HFFc6 (cell line): ENCODE measurements at places on chromosomes 16 and 17.

GRCh38 chr17:2369039-2369438 lies 31.7 kb downstream of the SGSM2 start:
- H3K4me3 ChIP-seq = no peak overlapping the region
- no peaks in the 10 kb centered on the region for H3K4me1 ChIP-seq

DNA sequence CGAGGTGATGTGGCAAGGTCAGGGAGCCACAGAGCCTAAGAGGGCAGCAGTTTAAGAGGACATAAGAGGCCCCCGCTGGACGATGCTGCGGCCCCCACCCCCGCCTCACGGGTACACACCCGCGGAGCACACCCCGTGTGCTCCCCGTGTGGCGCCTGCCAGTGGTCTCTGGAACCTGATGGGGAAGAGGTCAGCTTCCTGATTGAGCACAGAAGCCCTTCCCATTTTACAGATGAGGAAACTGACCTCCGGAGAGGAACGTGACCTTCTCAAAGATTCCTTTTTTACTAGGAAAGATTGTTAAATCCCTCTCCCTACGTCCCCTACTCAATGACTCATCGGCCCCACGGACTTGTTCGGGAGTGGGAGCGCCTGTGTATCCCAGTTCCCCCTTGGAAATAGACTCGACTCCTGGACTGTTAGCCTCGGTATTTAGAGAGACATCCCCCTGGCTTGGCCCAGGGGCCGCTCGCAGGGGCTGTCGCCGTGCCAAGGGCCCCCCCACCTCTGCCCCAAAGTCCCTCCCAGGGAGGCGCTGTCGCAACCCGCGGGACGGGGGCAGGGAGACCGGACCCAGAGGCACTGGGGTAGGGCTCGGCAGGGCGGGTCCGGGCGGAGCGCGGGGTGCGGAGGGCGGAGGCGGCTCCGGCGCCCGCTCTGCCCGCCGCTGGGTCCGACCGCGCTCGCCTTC lies at the start of gene ABCC3:
Gene ABCC3, plus strand, starts transcription at position 658 of the 691 bp plus-strand sequence. CDS start 56 bp downstream, outside the sequence.
- no peaks in the 10 kb centered on the region for H3K36me3 ChIP-seq
- peak within 1 kb of the TSS; percentile 48; the same call in 1 of the 2 replicates for H3K27ac ChIP-seq
- H3K4me3 ChIP-seq = peak within 1 kb of the TSS; percentile 80
- H3K4me1 ChIP-seq = peaks cover 66% of the 10 kb centered on the region
- H3K27me3 ChIP-seq = peaks cover 7% of the 10 kb centered on the region

DNA sequence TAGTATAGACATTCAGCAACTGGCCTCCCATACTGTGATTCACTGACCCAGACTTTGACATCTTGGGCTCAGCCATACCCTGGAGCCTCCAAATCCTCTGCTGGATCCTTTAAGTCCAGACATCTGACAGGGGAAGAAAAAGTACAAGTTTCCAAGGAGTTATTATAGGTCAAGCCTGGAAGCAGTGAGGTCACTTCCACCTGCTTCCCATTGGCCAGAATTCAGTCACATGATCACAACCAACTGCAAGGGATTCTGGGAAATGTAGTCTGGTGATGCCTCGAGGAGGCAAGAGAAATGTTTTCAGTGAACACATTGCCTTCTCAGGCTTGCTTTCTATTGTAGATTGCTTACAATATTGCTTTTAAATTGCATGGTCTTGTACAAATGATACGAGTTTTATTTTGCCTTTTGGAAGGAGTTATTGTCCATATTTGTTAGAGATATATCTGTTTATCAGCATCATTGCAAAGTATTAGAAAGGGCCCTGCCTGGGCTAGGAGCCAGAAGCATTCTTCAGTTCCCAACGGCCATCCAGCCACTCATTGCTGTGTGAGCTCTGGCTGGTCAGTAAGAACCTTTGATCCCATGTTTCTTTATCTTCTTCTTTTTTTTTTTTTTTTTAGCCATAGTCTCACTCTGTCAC lies 696.9 kb downstream of the WWOX start:
- no peaks in the 10 kb centered on the region for H3K4me1 ChIP-seq
- DNase-seq = no peak
- H3K4me3 ChIP-seq = no peak overlapping the region
- no peaks in the 10 kb centered on the region for H3K36me3 ChIP-seq
- H3K27ac ChIP-seq = no peak overlapping the region
- no peaks in the 10 kb centered on the region for H3K27me3 ChIP-seq

DNA sequence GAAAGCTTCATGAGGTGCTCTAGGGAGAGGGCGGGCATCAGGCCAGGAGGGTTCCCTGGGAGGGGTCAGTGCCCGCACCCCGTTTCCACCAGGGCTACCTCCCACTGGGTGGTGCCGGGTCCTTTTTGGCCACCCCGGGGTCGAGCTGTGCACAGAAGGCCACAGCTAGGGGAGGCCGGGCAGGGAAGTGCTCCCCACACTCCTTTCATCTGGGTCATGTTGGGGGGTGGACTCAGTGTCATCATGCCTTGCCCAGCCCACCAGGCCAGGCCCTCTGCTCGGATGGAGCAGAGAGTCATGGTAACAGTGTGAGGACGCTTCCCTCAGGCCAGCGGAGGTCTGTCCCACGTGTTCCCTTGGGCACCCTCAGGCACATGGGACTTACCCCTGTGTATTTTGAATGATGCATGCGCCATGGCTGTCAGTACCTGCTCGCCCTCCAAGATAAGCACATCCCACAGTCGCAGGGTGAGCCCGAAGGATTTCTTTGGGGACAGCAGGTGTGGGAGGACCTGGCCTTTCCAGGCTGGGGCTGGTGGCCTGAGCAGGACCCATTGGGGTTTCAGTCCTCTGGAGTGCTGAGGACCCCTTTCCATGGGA lies 46.4 kb downstream of the TNFRSF13B start:
- no peak overlapping the region for H3K27ac ChIP-seq
- DNase-seq = no peak
- no peak overlapping the region for H3K4me3 ChIP-seq

DNA sequence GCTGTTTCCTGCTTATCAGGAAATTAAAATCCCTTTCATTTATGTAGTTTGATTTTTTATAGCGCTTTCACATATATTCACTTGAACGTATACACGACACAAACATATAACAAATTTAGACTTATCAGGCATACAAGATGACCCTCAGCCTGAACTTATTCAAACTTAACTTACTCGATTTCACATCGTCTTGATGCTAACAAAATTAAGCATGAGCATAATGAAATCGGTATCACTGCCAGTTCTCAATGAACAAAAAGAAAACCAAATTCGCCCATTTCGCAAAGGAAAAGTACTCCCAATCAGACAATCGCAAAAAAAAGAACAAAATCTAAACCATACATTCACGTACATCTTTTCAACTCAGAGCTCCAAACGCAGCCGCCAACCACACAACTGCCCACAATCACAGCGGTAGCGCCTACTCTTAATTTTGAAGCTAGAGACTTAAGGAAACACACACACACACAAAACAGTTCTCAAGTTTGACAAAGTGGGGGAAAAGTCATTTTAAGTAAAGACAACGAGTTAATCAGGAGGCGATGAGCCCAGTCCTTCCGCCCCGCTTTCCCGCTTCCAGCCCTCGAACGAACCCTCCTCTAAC lies 1.1 kb downstream of the GJC1 start:
- peaks cover 21% of the 10 kb centered on the region for H3K36me3 ChIP-seq
- H3K4me3 ChIP-seq = peak overlapping the region; percentile 94
- no peak for DNase-seq
- peaks cover 34% of the 10 kb centered on the region for H3K4me1 ChIP-seq
- H3K27ac ChIP-seq = peak overlapping the region; percentile 85
- peaks cover 3% of the 10 kb centered on the region; the same call in 1 of the 2 replicates for H3K27me3 ChIP-seq

DNA sequence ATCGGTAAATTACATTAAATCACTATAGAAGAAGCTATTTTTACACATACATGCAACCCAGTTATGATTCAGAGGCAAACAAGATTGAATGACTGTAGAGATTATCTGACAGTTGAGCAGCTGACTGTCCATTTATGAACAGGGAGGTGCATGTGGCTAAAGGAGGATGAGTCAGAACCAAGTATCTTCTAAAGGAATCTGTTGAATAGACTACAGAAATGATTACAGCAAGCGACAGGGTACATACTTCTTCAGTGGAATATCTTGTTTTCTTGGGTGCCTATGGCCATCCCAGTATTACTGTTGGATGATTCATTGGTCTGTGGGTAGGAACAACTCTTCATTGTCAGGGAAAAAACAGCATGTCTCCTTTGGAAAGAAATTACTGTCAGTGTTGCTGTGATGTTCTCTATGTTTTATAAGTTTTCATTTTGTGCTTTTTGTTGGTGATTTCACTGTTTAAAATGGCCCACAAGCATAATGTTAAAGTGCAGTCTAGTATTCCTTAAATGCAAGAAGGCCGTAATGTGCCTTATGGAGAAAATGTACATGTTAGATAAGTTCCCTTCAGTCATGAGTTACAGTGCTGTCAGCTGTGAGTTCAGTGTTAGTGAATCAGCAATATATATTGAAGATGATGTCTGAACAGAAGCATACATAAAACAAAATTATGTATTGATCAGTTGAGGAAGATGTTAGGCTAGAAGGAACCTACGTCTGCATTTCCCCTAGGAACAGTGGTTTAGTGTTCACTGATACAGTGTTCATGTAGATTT lies 27.0 kb downstream of the CBFB start:
- H3K27me3 ChIP-seq = peaks cover 2% of the 10 kb centered on the region; the same call in 1 of the 2 replicates
- peaks cover 57% of the 10 kb centered on the region for H3K4me1 ChIP-seq
- H3K4me3 ChIP-seq = peak overlapping the region; percentile 78
- peak overlapping the region; percentile 90 for H3K27ac ChIP-seq
- DNase-seq = peak; percentile 99

DNA sequence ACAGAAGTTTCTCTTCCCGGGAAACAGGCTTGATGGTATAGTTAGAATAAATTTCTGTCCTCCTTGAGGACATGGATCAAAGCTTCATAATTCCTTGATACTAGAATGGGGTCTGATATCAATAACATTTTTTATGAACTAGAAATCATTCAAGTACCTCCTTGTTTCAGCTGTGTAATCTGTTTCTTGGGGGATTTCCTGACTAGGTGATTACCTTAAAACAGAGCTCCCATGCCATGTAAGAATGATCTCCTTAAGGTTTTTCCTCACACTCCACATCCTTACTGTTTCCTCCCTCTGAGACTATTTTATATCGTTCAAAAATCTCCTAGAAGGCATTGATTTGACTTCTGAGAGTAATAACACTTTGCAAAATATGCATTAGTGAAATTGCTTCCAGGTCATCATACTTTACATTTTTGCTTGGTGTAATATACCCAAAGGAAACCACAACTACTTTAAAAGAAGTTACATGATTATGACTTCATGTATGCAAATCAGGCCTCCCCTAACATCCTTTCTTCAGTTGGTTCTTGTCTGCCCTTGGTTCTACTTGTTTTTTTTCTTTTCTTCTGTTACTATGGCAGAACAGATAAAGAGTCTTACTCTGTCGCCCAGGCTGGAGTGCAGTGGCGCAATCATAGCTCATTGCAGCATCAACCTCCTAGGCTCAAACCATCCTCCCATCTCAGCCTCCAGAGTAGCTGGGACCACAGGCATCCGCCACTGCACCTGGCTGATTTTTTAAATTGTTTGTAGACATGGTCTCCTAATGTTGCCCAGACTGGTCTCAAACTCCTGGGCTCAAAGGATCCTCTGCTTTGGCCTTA lies 388.8 kb downstream of the ZFHX3 start:
- no peaks in the 10 kb centered on the region for H3K27me3 ChIP-seq
- peak overlapping the region; percentile 50 for H3K27ac ChIP-seq
- H3K4me1 ChIP-seq = peaks cover 47% of the 10 kb centered on the region

DNA sequence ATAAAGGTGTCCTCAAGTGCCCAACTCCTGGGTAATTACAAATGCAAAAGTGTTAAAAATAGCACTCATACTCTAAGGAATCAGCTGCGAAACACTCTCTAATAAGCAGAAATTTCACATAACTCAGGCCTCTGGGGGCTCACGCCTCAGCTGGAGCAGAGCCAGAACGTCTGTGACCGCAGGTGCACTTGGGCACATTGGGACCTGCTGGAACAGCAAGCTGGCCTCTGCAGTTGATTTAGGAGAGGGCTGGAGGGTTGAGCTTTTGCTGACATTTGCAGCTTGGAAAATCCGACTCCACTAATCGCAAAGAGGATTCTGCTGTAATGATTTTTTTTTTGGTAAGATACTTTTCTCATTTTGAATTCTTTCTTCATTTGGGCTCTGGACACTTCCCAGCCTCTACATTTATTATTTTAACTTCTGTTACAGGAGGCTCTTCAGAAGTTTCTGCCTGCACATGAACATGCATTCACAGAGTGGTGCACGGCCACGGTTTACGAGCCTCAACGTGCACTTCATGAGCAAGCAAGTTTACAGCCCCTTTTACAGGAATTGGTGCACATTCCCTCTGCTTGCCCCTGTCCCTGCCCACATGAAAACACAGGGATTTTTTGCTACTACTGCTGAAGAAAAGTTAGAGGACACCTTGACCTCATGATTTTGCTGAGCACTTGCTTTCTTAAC lies 4.1 kb upstream of the SNTB2 start:
- H3K4me1 ChIP-seq = peaks cover 34% of the 10 kb centered on the region
- no peaks in the 10 kb centered on the region for H3K27me3 ChIP-seq
- DNase-seq = no peak
- H3K36me3 ChIP-seq = peaks cover 2% of the 10 kb centered on the region; the same call in 1 of the 2 replicates
- H3K27ac ChIP-seq = no peak overlapping the region
- H3K4me3 ChIP-seq = no peak overlapping the region

- H3K4me1 ChIP-seq = peaks cover 16% of the 10 kb centered on the region
- H3K27ac ChIP-seq = peak overlapping the region; percentile 68
- H3K4me3 ChIP-seq = peak overlapping the region; percentile 88
- peaks cover 1% of the 10 kb centered on the region; the same call in 1 of the 2 replicates for H3K27me3 ChIP-seq
- DNase-seq = no peak
Measured at GRCh38 chr17:45135978-45136791, 698 bp downstream of the ACBD4 start.

DNA sequence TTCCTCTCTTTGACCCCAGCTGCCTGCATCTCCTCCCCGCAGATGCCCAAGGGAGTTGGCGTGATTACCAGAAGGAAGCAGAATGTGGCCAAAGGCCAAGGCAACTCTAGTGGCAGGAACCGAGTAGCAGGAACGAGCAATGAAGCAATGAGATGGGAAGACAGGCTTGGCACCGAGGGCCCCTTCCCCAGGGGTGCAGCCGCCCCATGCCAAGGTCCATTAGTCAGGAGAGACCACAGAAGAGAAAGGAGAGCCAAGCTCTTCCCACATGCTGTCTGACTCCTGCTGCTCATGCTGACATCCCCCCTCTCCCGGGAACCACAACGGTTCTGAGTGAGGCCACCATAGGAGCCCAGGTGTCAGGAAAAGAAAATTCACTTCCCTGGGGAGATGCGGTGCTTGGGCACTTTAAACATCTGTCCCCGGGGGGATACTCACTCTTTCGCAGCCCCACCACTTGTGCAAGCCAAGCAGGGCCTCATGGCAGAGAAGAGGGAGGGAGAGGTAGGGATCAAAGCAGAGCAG lies 67.4 kb downstream of the MYO18A start:
- no peak overlapping the region for H3K27ac ChIP-seq
- no peak for DNase-seq
- H3K4me3 ChIP-seq = no peak overlapping the region
- no peaks in the 10 kb centered on the region for H3K36me3 ChIP-seq

DNA sequence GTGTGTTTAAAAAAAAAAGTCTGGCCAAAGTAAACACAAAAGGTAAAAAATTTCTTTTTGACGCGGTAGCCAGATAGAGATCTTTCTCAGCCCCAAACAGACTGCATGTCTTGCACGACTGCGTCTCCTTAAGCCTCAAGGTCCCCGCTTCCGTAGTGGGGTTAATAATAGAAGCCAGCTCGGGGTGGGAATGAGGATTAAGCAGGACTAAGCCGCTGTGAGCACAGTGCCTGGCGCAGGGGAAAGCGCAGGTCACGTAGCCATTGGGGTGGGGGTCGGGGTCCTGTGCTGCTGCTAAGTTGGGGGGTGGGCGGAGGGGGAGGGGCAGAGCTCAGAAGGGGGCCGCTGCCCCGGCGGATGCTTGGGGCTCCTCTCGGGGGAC lies 521 bp downstream of the GGA2 start:
- H3K4me3 ChIP-seq = peak overlapping the region; percentile 93
- H3K36me3 ChIP-seq = peaks cover 8% of the 10 kb centered on the region
- H3K4me1 ChIP-seq = peaks cover 45% of the 10 kb centered on the region
- H3K27ac ChIP-seq = peak overlapping the region; percentile 18
- H3K27me3 ChIP-seq = peaks cover 4% of the 10 kb centered on the region
